GM23338 (cell line): ENCODE measurements at places on chromosomes 4 and X.
A peak's percentile ranks its signal among the peaks of the same experiment; 100 is the strongest.

DNA sequence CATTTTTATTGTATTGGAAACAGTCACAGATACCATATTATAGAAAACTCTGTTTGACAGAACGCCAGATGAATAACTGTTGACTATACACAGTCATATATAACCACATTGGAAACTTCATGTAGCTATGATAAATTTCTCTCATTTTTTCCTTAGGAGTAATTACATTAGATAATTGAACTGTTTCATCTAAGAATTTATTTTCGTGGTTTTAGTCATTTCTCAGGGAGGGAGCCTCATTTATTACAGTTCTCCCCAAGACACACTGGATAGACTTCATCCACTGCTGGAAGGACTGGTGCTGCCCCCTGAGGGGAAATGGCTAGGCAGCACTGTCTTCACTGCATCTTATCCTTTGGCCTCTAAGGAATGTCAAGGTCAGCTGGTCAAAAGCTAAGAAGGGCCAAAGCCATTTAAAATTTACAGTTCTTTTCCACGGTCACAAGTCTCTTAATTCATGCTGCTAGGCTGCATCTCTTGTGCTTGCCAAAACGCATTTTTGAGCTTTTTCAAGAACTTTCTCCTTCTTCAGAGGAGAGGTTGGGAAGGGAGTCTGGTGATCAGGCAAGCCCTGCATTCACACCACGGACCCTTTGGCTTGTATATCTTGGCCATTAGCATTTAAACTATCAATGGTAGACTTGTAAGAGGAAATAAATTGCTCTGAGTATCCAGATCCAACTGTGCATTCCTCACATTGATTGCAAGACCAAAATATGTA lies 145.1 kb downstream of the CBR4 start:
- peak; percentile 70 for DNase-seq

GRCh38 chr4:11805842-11806241 lies 377.1 kb upstream of the HS3ST1 start:
- DNase-seq = peak; percentile 46

GRCh38 chrX:48278958-48279357 lies 23.8 kb downstream of the SSX1 start:
- DNase-seq = peak; percentile 23

DNA sequence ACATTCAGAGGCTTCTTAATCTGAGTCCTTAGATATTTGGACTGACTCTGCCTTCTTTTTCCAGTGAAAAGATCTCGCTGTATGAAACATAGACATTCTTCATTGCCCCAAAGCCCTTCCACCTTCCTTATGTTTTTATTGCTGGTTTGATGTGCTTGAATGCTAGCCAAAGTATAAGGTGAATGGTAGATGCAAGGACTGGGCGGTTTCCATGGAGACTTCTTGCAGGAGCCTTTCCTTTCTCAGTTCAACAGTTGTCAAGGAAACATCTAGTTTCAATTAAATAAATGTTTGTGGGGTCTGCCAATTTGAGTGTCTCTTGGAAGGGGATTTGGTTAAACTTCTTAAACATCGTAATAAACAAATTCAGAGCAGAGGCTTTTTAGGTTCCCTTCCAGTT lies 46.0 kb downstream of the REPS2 start:
- no peak for DNase-seq

DNA sequence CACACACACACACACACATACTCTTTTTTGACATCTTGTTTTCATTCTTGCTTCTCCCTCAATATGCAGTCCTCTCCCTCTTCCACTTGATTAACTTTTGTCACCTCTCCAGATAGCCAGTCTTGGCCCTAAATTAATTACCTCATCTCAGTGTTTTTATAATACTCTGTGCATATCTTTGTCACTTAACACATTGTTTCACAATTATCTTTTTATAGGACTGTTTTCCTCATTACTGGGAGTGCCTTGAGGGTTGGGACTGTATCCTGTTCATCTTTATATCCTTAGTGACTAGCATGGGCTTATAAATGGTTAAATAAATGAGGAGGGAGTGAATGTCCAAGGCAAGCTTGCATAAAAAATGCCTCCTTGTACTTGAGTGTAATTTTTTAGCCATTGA lies 33.1 kb downstream of the SYNPO2 start:
- no peak for DNase-seq

GRCh38 chr4:82293304-82293703 lies 80.5 kb downstream of the HNRNPD start:
- DNase-seq = no peak

DNA sequence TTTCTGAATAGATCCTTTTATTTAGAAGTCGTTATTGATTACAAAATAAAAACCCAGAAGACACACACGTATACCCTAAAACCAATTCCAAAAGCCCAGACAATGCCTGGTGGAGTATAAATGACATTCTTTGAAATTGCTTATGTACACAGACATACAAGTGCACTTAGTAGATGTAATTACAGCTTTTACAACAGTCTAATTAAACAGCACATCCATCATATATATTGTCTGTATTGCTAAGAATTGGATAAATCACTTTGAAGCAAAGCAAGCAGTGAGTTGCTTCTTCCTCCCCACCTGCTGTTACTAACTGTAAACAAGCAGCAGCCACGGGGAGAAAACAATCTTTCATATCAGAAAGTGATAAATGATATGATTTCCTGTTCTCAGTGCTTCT lies 645.7 kb downstream of the TLL1 start:
- no peak for DNase-seq

- DNase-seq = no peak
These were observed 264.5 kb downstream of the RCHY1 start for GRCh38 chr4:75249739-75250138.

- DNase-seq = peak; percentile 70
These were observed 4.4 kb downstream of the RBPJ start for GRCh38 chr4:26325191-26325590.

GRCh38 chr4:110520886-110521285 lies 44.9 kb downstream of the ENPEP start:
- no peak for DNase-seq

- no peak for DNase-seq
These were observed 68.3 kb upstream of the SPANXB1 start for GRCh38 chrX:140933874-140934655.

- peak; percentile 39 for DNase-seq
These were observed 52.4 kb downstream of the AFF2 start for GRCh38 chrX:148552775-148553174.

DNA sequence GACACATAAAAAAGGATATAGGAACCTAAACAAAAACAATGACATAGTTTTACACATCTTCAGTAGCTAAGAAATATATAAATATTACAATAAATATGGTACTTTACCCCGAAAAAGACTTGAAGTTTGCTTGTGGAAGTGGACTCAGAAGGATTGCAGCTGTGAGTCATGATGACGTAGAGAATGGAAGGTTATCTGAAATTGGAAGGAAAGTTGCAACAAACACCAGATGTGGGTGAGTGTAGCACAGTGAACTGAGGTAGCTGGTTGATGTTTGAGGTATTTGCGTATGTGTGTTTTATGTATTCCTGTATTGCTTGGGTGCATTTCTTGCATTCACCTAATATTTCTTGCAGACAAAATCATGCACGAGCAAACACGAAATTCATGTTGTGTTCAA lies 113.0 kb downstream of the ARX start:
- DNase-seq = no peak

- DNase-seq = no peak
These were observed 75.3 kb downstream of the RAPGEF2 start for GRCh38 chr4:159178151-159178546.
